ENCODE measurements at places on chromosomes 5 and 9.

DNA sequence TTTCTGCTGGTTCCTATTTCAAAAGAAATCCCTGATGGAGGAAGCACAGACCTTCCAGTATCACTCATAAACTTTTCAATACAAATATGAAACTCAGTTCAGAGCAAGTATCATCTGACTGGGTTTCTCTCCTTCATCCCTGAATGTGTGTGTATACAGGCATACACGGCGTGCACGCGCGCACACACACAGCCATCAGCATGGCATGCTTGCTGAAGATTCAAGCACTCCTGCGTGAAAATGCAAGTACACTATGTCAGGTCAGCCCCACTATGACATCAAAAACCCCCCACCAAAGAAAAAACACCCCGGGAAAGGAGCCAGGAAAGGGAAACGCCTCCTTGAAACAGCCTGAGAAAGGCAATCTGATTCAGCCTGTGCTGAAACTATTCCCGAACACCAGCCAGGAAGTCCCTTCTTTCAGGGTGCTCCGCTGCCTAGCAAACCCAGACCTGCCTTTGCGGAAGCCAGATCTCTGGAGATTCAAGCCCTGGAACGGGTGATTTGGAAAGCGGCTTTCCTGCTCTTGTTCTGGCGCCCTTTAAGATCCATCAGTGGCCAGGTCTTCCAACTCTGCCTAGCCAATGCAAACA lies 831 bp downstream of the KLHL3 start:
- DNase-seq = no peak

- DNase-seq = no peak
Observed at GRCh38 chr5:132030610-132031009, 19.2 kb upstream of the ACSL6 start.

- no peak for DNase-seq
Observed at GRCh38 chr5:125152461-125153189, 406.2 kb upstream of the ZNF608 start.

- no peak for DNase-seq
Observed at GRCh38 chr5:146165460-146165859, 17.0 kb downstream of the LARS1 start.

- no peak for DNase-seq
Observed at GRCh38 chr9:122084026-122084675, 9.0 kb downstream of the TTLL11 start.

DNA sequence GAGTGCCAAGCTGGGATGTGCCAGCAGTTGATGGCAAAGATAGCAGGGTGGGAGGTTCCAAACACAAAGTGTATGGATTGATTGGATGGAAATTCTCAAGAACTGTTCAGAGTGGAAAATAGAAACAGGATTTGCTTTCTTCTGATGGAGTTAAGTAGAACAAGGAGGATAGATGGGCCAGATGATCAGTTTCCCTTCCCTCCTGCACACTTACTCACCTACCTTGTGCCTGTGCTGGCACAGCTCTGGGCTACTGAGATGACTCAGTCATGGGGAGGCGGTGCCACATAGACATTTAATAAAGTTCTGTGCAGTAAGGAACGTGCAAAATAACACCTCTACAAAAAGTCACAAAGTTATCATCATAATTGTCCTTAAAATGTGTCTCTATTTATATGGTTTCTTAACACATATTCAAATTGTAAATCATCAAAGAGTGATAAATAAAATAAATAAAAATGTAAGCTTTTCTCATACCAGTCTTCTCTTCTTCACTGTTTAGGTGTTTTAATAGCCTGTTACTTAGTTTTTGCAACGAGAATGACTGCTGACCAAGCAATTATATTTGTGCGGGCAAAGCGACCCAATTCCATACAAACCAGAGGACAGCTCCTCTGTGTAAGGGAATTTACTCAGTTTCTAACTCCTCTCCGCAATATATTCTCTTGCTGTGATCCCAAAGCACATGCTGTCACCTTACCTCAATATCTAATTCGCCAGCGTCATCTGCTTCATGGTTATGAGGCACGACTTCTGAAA lies 12.7 kb downstream of the PTPDC1 start:
- DNase-seq = no peak

DNA sequence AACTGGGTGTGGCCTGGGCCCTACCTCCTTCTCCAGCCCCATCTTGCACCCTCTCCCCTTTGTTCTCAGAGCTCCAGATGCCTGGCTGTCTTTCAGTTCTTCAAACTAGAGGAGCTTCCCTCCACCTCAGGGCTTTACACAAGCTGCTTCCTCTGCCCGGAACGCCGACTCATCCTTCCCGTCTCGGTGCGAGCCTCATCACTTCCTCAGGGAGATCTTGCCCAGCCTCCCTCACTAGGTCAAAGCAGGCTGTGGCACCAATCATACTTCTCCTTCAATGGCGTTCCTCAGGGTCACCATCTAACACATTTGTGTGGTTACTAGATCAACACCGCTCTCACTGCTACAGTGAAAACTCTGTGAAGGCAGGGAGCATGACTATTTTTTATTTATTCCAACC lies 56.2 kb upstream of the ZSWIM6 start:
- no peak for DNase-seq

DNA sequence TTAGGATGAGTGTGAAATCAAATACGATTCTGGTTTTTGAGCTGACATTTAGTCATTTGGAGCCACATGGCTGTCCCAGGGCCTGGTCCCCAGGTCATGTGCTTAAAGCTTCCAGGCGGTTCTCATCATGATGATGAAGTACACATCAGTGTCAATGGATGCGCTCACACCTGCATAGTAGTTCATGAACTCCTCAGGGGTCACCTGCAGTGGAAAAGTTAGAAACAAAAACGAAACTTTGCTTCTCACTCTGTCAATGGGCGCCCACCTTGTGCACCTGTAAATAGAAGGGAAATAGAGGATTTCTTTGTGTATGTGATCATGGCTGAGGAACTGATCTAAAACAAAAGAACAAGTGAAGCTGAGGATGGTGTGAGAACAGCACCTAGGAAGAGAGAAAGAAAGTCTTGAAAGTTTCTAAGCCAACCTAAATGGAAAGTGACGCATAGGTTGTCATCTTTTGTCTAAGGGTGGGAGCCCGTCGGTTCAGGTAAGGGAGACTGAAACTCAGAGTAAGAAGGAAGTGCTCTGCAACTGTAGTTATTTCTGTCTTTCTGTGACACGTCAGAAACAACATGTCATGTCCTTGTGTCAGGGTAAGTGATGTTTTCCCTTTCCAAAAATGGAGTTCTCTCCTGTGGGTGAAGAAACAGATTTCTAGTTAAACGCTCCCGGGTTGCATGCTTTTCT lies 33.8 kb downstream of the CAPSL start:
- no peak for DNase-seq

- DNase-seq = peak; percentile 52
Observed at GRCh38 chr9:20620650-20621470, 1.4 kb downstream of the MLLT3 start.

DNA sequence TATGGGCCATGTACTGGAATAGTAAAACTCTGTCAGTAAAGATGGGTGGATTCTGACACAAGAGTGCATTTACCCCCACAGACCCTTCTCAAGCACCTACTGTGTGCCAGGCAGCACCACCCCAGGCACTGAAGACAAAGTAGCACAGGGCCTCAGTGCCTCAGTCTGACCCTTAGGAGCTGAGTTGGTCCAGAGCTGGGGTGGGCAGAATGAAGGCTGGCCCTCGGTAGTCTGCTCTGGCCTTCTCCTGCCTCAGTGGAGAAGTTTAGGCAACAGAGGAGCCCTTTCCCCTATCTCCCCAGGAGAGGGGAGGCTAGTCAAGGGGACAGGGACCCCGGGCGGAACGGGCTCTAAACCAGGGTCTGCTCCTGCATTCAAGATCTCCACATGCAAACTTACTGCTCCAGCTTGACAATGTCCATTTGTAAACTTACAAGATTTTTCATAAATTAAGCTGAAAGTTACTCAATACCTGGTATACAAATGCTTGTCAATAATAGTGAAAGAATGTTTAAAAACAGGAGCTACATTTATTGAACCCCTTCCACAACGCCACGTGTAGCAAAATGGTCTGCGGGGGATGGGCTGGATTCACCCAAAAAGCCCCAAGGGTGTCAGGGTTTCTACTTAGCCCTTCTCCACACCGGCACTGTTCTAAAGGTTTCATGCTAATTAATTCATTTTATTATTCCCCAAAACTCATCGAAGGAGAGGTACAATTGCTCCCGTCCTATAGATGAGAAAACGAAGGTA lies 1.5 kb downstream of the VDAC1 start:
- DNase-seq = peak; percentile 7

DNA sequence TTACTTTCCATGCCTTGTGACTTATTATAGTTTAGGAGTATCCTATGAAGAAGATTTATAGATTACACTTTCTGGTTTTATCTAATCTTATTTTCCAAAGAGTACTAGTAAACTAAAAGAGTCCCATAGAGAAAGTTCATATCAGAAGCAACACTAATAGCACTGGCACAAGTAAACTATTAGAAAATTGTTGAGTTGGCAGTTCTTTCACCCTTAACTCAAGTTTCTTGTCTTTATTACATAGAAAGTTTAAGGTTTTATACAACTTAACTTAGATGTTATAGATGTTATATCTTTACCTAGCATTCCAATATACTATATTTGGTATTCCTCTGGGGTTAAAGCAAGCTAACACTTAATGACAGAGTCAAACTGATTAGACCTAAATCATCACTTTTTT lies 437.8 kb upstream of the ARRDC3 start:
- DNase-seq = no peak

GRCh38 chr5:161155451-161155850 lies 303.4 kb upstream of the ATP10B start:
- DNase-seq = no peak

- no peak for DNase-seq
Observed at GRCh38 chr5:26833596-26833995, 204.8 kb downstream of the CDH9 start.

- DNase-seq = no peak
Observed at GRCh38 chr5:16140944-16141343, 38.6 kb downstream of the MARCHF11 start.

GRCh38 chr9:88754886-88755285 lies 219.9 kb downstream of the NXNL2 start:
- no peak for DNase-seq

GRCh38 chr9:967903-968641 lies 8.4 kb upstream of the DMRT3 start:
- no peak for DNase-seq

DNA sequence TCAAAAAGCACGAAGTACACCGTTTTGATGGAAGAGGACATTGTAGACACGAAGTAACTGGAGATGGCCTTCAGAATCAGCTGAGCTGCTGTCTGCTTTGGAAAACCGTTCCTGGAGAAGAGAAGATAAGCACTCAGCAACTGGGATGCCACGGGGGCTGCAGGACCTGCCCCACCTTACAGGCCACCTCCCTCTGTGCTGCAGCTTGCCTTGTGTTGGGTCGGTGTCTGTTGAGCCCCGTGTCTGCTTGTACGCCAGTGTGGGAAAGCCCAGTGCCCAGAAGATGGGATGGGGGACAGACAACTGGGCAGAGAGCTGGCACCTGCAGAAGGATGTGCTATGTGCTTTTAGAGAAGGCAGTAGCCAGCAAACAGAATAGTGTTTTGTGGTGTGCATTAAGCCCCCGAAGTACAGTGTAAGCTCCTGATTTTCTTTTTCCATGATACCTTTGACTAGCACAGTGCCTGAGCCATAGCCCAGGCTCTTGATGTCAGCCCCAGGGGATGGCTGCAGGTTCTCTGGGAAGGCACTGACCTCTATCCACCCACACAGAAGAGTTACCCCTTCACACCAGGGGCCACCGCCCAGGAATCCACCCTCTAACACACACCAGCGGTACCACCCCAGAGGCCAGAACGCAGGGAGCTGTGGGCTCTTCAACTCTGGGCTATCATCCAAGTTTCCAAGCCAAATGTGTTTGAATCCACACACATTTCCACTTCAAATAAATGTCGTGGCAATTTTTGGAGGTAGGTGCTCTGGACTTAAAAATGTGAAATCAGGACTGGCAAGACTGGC lies 63.8 kb downstream of the MACROH2A1 start:
- DNase-seq = no peak

- DNase-seq = no peak
Observed at GRCh38 chr9:70954126-70954525, 167.3 kb downstream of the TRPM3 start.

- DNase-seq = no peak
Observed at GRCh38 chr5:2505217-2505616, 246.3 kb downstream of the IRX2 start.

DNA sequence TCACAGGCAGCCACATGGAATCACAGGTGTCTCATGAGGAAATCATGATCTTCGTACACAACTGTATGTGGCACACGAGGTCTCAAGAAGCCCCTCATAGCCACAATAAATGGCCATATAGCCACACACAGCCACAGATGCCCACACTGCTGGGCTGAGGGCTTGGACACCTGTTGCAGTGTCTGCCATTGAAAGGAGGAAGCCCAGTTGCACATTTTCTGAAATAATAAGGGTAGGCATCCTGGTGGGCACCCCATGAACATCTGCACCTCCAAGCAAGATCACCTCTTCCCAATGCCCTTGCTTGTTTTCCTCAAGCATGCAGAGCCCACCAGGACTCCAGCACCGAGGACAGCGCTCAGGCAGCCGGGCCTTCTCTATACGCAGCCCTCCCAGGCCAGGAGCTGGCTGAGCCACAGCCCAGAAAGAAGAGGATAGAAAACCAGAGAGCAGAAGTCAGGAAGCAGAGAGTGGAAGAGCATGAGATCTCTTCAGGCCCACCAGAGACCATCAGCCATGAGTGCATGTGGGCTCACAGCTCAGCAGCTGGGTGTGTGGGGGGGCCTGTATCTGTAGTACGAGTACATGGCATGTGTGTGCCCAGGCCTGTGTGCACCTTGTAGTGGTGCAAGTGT lies 1.0 kb upstream of the ACSL6 start:
- no peak for DNase-seq

DNA sequence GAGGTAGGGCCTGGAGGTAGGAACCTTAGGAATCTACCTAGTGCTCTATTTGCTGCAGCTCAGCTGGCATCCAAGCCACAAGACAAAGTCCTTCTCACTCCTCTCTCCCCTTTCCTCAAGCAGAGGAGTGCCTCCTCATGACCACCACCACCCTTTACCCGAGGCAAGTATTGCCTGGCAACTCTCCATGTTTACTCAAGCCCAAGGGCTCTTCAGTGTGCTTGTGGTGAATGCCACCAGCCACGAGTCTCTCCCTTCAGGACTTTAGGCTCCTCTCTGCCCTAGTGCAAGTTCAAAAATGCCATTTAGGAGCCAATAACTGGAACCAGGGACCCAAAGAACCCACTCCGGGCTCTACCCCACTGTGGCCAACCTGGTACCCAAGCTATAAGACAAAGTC lies 514.5 kb upstream of the RGMB start:
- DNase-seq = no peak

- DNase-seq = no peak
Observed at GRCh38 chr5:147167529-147167928, 67.3 kb upstream of the STK32A start.

DNA sequence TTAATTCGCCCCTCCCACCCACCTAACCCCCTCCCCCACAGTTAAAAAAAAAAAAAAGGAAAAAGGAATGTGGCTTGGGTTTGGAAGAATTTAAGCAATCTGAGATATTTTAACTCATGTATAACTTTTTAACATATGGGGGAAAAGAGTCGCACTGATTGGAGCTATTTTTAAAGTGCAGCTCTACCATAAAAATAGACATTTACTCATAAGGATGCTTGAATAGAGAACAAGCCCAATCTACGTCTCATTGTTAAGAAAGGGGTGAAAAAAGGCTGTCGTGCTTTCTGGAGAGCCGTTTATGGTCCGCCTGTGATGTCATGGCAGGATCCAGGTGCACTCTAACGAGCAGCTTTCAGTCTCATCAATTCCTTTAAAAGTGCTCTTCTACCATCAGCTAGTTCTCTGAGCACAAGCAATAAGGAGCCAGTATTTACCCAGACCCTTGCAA lies 142.4 kb downstream of the ELAVL2 start:
- no peak for DNase-seq

- no peak for DNase-seq
Observed at GRCh38 chr5:180323941-180324600, 29.1 kb downstream of the GFPT2 start.

All from activated T-helper 9 cell treated with anti-CD3 and anti-CD28 coated beads, Interleukin-2, amount 50 U/mL, for 16 hours (primary cell).